Fibroblast of lung (primary cell): ENCODE measurements at places on chromosomes 3 and 15. TPM values are rescaled to one million over a fixed set of nuclear protein-coding genes. Genes with fewer than 3 reads are reported as not detected.

KBTBD13 gene
- not detected in 2 replicates for total RNA-seq

- no peak for DNase-seq
Measured at GRCh38 chr3:58631742-58632141, 34.8 kb downstream of the FAM3D start.

DNA sequence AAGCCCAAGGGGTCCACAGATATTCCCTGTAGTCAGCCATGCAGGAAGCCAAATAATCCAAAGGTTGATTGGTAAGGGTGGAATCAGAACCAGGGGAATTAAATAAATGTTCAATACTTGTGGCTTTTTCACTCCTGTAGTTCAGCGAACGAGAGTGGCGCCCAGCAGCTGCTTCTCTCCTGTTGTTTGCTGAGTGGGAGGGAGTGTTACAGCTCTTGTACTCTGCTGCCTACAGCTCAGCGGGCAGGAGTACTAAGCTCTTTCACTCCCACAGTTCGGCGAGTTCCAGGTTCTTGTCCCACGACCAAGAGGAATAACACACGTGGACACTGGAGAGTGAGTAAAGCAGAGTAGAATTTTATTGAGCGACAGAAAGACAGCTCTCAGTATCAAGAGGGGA lies 105.9 kb downstream of the MOBP start:
- no peak for DNase-seq

GRCh38 chr3:152269056-152269830 lies 514 bp downstream of the MBNL1 start:
- DNase-seq = peak; percentile 99

GRCh38 chr3:149992416-149993058 lies 21.8 kb upstream of the PFN2 start:
- no peak for DNase-seq
